Gastroesophageal sphincter (tissue), 4 donors: ENCODE measurements at places on chromosomes 1 and 21. TPM values are rescaled to one million over a fixed set of nuclear protein-coding genes. Genes with fewer than 3 reads are reported as not detected.

KCNQ4 gene
- total RNA-seq: 6.1 TPM

FBXO44 gene
- 22.9 TPM for total RNA-seq

CHODL gene
- total RNA-seq: 3.4 TPM

BTBD19 gene
- 0.22 TPM for total RNA-seq

CATSPER4 gene
- total RNA-seq: not detected

F5 gene
- total RNA-seq: 0.42 TPM

GJA8 gene
- not detected for total RNA-seq

DCST1 gene
- total RNA-seq: not detected

COL6A1 gene
- 1,083 TPM for total RNA-seq

PYGO2 gene
- 24.0 TPM for total RNA-seq

FOXD3 gene
- 2.2 TPM for total RNA-seq

SPATA6 gene
- total RNA-seq: 16.4 TPM

MROH7 gene
- 19.3 TPM for total RNA-seq

MRPL55 gene
- total RNA-seq: 102 TPM

REN gene
- total RNA-seq: not detected

CYP2J2 gene
- 0.31 TPM for total RNA-seq

CLDN8 gene
- not detected for total RNA-seq

BMP8B gene
- 4.5 TPM for total RNA-seq

C1QTNF12 gene
- total RNA-seq: 2.8 TPM

IL22RA1 gene
- not detected for total RNA-seq

CTNNBIP1 gene
- total RNA-seq: 27.6 TPM

SUSD4 gene
- total RNA-seq: 5.3 TPM

MRAP gene
- not detected for total RNA-seq

ETS2 gene
- 75.9 TPM for total RNA-seq

SEMA4A gene
- total RNA-seq: 3.8 TPM

SGIP1 gene
- 12.9 TPM for total RNA-seq

IL20 gene
- total RNA-seq: not detected

RHD gene
- not detected for total RNA-seq

LCE1B gene
- total RNA-seq: not detected

C2CD4D gene
- not detected for total RNA-seq

OR2L8 gene
- total RNA-seq: not detected

SELENBP1 gene
- 52.8 TPM for total RNA-seq

DENND4B gene
- total RNA-seq: 46.5 TPM

TRAF5 gene
- 44.2 TPM for total RNA-seq

TBX19 gene
- 0.45 TPM for total RNA-seq

SSU72 gene
- 90.5 TPM for total RNA-seq

CLEC20A gene
- total RNA-seq: not detected
